Germinal center (tissue), 1 donor: ENCODE measurements at places on chromosomes 1 and 21.

DNA sequence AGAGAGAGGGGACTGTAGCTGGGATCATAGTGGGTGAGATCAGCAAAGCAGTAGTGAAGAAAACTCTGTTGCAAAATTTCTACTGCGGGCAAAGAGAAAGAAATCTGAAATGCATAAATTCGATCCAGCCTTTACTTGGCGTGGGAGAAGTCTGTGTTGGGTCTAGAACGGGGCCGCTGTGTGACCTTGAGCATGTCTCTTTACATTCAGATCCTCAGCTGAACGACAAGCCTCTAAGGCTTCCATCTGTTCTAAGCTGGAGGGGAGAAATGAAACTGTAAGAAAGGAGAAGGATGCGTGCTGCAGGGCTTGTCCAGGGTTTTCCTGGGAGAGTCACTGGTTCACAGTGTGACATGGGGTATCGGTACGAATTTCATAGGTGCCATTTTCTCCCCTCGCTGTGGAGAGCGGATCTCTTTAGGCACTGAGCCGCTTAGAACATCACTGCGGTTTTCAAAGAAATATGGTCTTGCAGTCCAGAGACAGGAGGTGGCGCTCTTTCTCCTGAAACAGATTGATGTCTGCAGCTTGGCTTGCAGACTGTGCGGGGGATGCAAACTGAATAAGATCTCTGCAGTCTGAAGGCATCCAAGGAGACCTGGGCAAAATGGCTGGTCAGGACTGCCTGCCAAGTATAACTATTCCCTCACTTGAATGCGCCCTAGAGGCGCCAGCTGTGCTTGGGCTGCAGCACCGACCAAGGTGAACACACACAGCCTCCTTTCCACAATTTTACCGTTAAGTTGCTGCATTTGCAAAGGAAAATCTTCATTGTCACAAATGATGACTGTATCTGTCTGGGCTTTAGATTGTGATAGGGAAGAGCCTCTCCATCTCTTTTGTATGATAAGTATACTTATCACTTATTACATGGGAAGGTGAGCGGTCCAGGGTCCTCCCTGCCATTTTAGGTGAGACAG lies 104.1 kb downstream of the XCL2 start:
- DNase-seq: peak; percentile 16

DNA sequence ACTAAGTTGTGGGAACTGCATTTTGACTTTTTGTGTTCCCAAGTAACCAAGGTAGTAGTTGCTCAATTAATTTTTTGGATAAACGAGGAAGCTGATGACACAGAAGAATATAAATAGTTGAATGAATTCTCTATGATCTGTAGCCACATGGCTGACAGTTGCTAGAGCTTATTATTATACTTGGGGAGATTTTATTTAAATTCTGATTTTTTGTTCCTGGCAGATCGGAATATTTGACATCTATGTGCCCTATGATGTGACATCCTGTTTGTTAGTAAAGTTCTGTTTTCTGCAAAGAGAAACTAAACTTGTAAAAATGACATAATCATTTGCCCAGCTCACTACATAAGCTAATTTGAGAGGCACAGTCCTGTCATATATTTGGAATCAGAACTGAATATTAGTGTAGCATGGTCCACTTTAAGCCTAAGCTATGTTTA lies 9.7 kb upstream of the LYST start:
- no peak for DNase-seq

DNA sequence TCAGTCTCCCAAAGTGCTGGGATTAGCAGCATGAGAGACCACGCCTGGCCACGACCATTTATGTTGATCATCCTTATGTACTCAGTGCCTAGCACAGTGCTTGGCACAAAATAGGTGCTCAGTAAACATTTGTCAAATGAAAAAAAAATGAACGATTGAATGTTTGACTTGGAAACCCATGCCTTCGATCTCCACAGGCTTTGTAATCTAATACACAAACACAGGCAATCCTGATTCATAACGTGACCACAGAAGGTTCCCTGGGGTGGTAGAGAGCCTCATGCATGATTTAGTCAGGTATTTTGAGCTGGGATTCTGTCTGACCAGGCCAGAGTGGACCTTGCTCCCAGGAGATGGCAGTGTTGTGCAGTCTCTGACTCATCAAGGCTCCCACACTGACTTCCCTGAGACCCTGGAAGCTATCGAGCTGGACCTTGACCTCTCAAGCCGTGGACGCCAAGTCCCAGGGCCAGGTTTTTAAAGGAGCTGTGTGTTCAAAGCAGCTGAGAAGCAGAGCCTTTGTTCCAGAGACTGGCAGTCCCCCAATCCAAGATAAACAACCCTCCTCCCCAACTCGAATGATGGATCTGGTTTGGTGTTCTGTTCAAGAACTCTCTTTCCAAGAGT lies 81.1 kb downstream of the PGM1 start:
- peak; percentile 9 for DNase-seq

GRCh38 chr21:36539434-36540150 lies 59.7 kb upstream of the CLDN14 start:
- DNase-seq: no peak

GRCh38 chr1:12142141-12142823 lies 24.5 kb upstream of the TNFRSF1B start:
- DNase-seq: no peak

GRCh38 chr1:30286988-30287839 lies 436.2 kb downstream of the MATN1 start:
- DNase-seq: no peak

DNA sequence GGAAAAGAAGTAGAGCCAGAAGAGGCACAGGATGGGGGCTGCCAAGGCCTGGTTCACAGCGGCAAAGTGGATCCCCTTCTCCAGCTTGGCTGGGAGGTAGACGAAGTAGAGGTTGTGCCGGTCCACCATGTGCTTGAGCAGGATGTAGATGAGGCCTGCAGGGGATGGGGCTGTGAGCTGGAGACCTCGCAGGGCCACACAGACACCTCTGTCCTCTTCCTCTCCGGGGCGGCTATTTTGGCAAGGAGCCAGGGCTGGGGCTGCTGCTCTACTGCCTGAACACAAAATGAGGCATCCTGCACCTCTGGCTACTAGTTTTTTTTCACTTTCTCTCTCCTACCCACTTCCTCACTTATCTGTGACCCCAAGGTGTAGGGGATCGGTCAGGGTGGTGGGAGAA lies 32.3 kb downstream of the TMEM63A start:
- DNase-seq: no peak
